ENCODE measurements at places on chromosomes 4 and X. TPM values are rescaled to one million over a fixed set of nuclear protein-coding genes. Genes with fewer than 3 reads are reported as not detected.
A peak's percentile ranks its signal among the peaks of the same experiment; 100 is the strongest.

DNA sequence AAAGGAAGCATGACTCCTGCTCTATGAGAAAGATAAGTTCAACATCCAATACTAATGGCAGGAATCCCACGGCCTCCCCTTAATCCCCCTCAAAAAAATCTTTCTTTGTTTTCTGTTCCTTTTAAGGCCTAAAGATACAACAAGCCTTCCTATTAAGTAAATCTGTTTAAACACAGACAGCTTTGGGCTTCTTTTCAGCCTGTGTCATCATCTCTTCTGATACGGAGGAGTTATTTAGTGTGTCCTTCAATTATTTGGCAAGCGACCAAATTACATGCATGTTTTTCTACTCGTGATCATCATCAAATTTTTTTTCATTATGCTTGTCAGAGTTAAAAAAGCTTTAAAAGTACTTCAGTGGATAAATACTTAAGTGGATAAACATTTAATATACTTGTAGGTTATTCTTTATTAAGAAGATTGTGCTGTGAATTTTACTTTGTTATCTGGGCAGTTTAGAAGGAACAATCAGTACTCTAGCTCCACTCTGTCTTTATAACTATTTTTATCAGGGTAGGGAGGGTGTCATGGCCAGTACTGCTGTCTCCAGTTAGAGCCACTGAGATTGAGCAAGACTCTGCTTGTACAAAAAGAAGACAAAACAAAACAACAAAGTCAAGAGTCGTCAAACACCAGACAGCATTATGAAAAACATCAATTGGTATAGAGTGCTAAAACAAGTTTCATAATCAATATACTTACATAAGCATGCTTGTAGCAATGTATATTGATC, 210.7 kb downstream of the PRR32 start:
- DNase-seq, result no peak

GRCh38 chrX:113802837-113803236, 781.0 kb upstream of the HTR2C start:
- no peak for DNase-seq

GRCh38 chr4:140837736-140838135, 81.6 kb upstream of the TBC1D9 start:
- no peak for DNase-seq

GRCh38 chrX:54357414-54358377, at the start of gene WNK3:
Gene WNK3, minus strand, starts transcription at chrX:54358046.
- peak; percentile 79 for DNase-seq

GRCh38 chr4:85952528-85952927, 407.3 kb downstream of the MAPK10 start:
- DNase-seq, result no peak

DNA sequence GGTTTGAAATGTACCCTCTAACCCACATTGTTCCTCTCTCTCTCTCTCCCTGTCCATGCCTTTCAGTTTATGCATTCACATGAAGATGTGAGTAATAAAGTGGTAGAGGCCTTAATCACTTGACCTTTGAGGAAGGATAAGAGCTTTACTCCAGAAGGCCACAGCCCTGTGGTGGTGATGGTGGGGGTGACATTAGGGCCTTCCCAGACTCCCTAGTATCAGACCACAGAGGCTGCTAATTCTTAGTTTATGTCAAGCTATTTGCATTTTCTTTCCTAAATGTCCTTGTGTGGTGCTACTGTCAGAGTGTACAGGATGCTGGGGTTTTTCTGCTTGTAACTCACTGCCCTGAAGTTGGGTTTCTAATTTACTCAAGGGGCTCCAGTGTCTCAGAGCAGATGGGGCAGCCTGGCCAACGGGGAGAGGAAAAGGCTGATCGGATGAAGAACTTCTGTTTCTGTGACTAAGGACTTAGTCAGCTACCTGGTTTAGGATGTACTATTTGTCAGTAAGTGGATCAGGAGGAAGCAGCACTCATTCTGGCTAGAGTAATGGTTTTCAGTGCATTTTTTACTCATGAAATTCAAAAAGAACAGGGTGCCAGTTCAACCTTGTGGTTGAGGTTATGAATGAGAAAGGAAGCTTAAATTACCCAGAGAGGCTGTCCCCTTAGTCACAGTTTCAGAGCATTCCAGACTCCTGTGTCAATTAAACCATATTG, 509.6 kb upstream of the DIPK2B start:
- DNase-seq, result no peak

GRCh38 chr4:150970685-150971151, 44.4 kb downstream of the LRBA start:
- no peak for DNase-seq

DNA sequence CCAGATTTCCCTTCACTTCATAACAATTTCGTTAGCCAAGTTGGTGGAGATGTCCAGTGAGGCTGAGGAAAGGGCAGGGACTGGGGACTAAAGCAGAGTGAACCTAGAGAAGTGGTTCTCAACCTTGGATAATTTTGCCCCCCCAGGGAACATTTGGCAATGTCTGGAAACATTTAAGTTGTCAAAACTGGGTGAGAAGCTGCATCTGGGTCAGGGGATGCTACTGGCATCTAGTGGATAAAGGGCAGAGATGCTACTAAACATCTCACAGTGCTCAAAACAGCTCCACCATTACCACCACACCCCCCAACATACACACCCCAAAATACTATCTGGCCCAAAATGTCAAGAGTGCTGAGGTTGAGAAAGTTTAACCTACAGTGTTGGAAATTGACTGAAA, 32.0 kb upstream of the FGF16 start:
- no peak for DNase-seq

DNA sequence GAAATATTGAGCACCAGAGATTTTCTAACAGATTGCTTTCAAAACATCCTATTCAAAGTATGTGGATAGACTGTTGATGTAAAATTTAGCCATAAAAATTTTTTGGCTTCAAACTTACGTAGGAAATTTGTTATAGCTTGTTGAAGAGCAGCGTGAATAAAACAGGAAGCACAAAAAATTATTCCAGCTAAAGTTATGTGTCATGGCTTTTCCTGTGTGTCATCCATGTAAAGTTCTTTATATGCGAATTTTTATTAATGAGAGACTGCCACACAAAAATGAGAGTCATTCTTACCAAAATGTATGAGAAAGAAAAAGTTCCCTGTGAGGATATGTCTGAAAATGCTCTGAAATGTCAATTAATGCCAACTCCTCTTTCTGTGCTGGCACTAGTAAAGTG, 19.5 kb downstream of the EPGN start:
- DNase-seq, result no peak

- peak; percentile 77 for DNase-seq
Observed at GRCh38 chr4:8330821-8331574, 61.4 kb downstream of the HTRA3 start.

- no peak for DNase-seq
Observed at GRCh38 chrX:130330706-130331105, 9.0 kb upstream of the SLC25A14 start.

- DNase-seq, result no peak
Observed at GRCh38 chr4:42350611-42351182, 46.6 kb upstream of the SHISA3 start.

GRCh38 chr4:87219632-87220093, 755 bp downstream of the KLHL8 start:
- peak; percentile 81 for DNase-seq

- DNase-seq, result no peak
Observed at GRCh38 chr4:161823450-161823849, 340.4 kb downstream of the FSTL5 start.

DNA sequence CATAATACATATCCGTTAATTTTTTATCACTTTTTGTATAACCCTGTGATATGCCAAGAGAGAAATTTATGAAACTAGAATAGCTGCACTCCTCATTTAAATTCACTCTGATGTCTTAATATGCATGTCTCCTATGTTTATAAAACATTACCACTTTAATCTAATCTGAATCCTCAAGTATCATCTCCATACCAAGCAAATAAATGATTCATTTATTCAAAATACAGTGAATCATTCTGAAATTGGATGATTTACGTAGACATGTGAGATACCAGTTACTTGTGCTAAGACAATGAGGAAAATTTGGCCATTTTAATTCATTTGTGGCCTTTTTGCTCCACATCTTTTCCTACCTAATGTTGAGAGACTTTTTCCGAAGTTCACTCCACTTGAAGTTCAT, 435.1 kb upstream of the FTHL17 start:
- DNase-seq, result no peak

DNA sequence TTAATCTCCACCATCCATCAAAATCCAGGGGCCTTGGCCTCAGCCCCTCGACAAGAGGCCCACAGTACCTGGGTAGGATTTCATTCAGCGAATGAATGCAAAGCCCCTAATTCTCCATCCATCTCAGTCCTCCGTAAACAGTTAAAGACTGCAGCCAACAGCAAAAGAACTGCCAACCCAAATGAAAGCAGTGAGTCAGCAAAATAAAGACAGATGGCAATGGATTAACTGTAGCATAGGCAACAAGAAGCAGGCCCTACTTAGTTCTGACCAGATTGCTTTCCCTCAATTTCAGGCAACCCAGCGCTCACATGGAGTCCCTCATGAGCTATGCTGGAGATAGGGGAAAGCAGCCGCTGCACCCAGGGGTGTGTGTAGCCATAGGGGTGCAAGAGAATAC, 21.4 kb downstream of the PLAC1 start:
- DNase-seq, result no peak

Gene HPGD
- total RNA-seq, result 2.4 TPM

Gene RADX
- 1.0 TPM for total RNA-seq

Gene HPRT1
- total RNA-seq, result 24.9 TPM

Gene ZNF157
- total RNA-seq, result 0.11 TPM

Gene PPEF1
- total RNA-seq, result 0.19 TPM

Gene IL15
- total RNA-seq, result 3.1 TPM

Gene ATP6AP2
- 43.7 TPM for total RNA-seq

Gene TRPC3
- 0.65 TPM for total RNA-seq

Gene REPS2
- total RNA-seq, result 1.8 TPM

Gene GDPD2
- total RNA-seq, result not detected

All from cardiac septum (tissue), 1 donor.